ENCODE measurements at places on chromosomes 1 and 21. TPM values are rescaled to one million over a fixed set of nuclear protein-coding genes. Genes with fewer than 3 reads are reported as not detected.

GRCh38 chr1:168964478-168964877 is 142.0 kb upstream of the ATP1B1 start:
- no peak for DNase-seq

DNA sequence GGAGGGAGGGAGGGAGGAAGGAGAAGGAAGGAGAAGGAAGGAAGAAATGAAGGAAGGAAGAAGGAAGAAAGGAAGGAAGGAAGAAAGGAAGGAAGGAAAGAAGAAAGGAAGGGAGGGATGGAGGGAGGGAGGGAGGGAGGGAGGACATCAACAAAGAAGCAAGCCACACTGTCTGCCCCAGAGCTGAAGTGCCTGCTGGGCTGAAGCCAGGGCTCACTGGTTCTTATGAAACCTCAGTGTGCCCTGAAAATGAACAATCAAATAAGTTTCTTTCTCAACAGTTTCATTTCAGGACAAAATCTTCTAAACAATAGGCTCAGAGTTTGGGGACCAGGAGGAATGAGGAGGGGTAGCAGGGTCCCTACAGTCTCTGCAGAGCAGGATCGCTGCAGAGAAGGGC is 21.1 kb downstream of the ARHGEF19 start:
- DNase-seq, result no peak

GRCh38 chr1:26340047-26340481 is 13.9 kb downstream of the CRYBG2 start:
- DNase-seq, result no peak

GRCh38 chr1:35809114-35810095 is 1.6 kb downstream of the AGO4 start:
- no peak for DNase-seq

- DNase-seq, result no peak
These were observed 1.4 kb downstream of the MACF1 start for GRCh38 chr1:39205781-39206464.

GRCh38 chr1:12067900-12068821 is 5.1 kb downstream of the TNFRSF8 start:
- DNase-seq, result peak; percentile 46

DNA sequence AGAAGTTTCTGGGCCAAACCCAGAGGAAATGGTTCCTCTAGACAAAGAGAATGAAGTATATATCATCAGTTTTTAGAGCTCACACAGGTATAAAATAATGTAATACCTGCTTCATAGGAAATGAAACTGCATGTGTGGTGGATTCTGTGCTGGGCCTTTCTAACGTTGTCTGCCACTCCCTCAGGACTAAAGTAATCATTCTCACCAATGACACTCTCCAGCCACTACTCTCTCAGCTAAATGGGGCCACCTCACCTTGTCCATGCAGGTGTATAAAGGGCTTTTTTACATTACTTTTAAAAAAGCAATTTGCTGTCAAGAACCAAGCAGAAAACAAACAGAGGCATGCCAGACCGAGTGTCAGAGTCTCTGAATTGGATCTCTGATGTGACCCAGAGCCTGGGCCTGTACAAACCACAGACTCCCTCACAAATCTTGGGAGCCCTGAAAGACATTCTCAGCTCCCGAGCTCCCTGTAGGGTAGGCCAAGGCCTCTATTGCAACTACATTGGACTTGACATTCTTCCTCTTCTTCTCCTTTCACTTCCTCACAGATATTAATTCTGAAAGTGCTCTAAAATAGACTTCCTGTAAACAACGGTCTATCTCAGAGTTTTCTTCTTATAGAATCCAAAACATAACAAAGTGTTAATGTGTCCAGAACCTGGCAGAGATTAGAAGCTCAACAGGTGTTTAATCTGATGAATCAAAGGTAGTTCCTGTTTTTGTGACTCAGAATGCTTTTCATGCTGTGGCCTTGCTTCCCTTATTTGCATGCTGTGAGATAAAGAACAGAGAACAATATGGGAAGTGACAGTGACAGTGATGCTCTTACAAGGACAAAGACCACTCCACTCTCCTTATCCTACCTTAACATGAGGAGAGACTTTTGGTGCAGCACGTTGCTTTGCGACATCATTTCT is 8.6 kb downstream of the AIM2 start:
- no peak for DNase-seq

DNA sequence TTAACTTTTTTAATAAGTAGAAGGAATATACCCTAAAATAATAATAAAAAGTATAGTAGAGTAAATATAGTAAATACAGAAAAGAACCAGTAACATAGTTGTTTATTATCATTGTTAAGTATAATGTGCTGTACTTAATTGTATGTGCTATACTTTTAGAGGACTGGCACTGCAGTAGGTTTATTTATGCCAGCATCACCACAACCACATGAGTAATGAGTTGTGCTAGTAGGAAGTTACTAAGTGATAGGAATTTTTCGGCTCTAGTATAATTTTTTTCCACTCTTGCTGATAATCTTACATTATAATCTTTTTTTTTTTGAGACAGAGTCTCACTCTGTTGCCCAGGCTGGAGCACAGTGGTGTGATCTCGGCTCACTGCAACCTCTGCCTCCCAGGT is 71.6 kb downstream of the IVNS1ABP start:
- DNase-seq, result no peak

DNA sequence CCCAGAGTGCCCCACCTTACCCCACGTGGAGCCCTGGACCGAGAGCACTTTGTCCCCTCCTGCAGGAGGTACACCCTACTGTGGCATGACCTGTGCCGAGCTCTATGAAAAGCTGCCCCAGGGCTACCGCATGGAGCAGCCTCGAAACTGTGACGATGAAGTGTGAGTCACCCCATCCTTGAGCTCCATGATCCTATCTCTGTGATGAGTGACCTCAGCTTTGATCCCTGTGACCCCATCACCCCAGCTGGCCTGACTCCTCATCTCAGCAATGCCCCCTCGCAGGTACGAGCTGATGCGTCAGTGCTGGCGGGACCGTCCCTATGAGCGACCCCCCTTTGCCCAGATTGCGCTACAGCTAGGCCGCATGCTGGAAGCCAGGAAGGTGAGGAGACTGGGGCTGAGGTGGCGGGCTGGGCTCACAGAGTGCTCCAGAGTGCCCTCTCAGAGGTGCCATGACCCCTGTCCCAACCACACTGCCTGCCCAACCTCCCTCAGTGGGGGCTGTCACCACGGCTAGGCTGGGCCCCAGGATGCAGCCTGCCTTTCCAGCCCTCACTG is 16.2 kb upstream of the MPL start:
- DNase-seq, result no peak

GRCh38 chr1:208026880-208027438 is 116.0 kb upstream of the CD34 start:
- no peak for DNase-seq

DNA sequence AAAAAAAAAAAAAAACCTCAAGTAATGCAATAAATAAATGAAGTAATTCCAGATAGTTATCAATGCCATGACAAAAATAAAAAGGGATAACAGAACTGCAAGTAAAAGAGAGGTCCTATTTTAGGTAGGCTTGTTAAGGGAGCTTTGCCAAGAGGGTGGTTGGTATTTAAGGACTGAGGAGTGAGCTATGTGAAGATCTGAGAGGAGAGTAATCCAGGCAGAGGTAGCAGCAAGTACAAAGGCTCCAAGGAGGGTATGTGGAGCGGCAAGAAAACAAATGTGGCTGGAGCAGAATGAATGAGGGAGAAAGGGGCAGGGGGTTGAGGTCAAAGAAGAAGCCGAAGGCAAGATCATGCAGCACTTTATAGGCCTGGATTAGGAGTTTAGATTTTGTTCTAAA is 59.9 kb upstream of the CDC42BPA start:
- DNase-seq, result no peak

Gene C1orf56
- polyA plus RNA-seq, result 10.0 TPM

Gene CYYR1
- polyA plus RNA-seq, result 54.1 TPM

GRCh38 chr1:233627376-233627775 is 13.5 kb downstream of the KCNK1 start:
- DNase-seq, result no peak

GRCh38 chr1:152514715-152515433 is 592 bp downstream of the CRCT1 start:
- peak; percentile 7 for DNase-seq

DNA sequence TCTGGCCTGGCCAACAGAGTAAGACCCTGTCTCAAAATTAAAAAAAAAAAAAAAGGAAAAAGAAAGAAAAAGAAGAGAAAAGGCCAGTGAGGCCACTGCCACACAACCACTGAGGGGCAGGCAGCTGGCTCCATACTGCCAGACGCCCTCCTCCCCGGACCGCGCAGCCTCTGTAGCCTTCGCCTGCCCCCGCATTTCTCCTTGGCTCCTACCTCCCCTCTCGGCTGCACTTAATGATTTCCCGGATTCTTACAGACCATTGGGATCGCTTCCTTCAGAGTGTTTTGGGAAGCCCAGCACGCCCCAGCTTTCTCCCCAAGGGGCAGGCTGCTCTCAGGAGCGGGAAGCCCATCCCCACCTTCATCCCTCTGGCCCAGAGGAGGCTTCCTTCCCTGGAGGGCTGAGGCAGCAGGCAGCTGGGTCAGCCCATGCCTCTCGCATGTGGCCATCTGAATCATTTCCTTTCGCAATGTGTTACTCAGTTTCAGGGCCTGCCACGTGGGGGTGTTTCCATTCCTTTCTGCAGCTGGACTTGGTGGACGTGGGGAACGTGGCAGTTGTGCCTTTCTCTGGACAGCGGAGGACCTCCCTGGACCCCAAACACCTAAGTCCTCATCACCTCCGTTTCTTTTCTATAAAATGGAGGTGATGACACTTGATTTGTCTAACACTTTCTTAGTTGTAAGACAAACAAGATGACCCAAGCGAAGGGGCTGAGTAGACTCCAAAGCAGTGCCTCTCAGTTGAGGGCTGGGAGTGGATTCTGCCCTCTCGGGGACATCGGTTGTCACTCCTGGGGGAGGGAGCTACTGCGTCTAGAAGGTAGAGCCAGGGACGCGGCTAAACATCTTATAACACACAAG is 2.3 kb downstream of the SLC2A5 start:
- no peak for DNase-seq

Gene CYP4A11
- polyA plus RNA-seq, result 59.8 TPM

DNA sequence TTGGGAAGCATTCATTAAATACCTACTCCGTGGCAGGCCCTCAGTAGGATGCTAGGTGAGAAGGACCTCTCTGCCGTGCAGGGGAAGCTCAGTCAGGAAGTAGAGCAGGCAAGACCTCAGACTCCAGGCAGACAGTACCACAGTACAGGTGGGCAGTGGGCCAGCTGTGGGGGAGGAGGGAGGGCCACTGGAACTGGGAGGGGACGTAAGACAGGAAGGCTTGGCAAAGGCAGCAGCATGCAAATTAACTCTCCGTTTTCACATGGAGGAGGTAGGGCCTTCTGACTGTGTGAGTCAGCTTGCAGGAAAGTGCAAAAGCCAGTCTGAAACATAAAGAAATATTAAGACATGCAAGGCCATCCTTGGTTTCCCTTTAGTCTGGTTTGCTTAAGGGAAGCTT is 157.7 kb downstream of the TRIM33 start:
- peak; percentile 48 for DNase-seq
